ENCODE measurements at places on chromosomes 5 and 9.

GRCh38 chr9:134060546-134060945, 7.3 kb downstream of the BRD3 start:
- DNase-seq: no peak

DNA sequence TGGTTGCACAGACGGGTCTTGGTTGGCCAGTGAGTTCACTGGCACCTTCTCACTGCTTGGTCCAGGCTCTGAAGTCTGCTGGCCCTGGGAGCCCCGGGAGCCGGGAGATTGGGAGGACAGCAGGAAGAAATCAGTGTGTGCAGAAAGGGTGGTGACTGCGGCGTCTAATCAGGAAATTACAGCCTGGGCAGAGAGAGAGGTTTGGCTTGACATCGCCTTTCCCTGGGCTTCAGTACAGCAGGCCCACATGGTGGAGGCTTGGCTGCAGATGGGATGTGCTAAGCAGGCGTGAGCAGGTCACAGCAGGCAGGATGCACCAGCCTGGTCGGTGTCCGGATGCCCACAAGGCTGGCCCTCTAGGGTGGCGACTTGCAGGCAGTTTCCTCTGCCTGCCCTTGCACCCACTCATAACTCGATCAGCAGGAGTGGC, 17.2 kb downstream of the PITX1 start:
- DNase-seq: peak; percentile 17

- no peak for DNase-seq
These were observed 152.9 kb upstream of the MOCS2 start for GRCh38 chr5:53262348-53262970.

- peak; percentile 61 for DNase-seq
These were observed 99.8 kb downstream of the EFNA5 start for GRCh38 chr5:107570805-107571531.

DNA sequence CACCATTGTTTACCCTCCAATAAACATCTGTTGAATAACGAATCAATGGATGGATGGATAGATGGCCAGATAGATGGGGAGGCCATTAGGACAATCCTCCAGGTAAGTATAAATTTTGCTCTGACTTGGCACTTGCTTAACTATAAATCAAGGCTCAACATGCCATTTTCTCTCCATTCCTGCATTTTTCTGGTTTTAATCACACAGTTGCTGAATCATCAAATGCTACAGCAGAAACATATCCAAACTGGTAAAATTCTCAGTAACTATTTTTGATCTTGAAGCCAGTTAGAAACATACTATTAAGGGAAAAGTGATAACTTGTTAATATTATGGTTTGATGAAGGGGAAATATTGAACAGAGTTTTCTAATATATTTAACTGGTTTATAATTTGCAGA, 71.5 kb upstream of the MTAP start:
- no peak for DNase-seq

DNA sequence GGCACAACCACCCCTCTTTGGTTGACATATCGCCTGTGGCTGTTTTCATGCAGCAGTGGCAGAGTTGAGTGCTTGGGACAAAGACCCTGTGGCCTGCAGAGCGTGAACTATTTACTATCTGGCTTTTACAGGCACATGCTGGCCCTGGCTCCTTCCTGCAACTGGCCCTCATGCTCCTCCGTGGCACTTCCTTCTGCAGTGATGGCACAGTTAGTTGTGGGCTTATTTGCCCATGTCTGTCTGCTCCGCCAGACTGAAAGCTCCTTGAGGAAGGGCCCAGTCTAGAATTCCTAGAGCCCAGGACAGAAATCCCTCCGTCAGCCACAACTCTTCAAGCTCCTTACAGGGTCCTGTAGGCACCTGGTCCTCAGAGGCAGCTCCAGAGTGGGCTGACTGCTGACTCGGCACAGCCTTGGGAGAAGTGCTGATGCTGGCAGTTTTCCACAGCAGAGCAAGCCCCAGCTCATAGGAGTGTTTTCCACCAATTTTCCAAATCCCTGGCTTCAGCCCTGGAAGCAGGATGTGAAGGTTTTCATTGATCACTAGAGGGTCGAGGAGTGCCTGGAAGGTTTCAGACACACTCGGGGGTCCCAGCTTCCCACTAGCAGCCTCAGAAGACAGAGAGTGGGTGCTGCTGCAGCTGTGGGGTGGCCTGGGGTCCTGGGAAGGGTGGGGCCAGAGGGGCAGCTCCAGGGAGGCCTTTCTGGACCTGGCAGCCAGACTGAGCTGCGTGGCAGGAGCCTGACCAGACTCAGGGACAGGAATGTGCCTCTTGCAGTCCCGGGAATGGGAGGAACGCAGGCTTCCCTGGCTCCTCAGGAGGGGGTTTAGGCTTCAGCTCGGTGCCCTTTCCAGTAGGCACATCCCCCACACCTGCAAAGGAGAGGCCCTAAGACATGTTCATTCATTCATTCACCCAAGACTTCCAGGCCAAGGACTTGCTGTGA, 56.5 kb upstream of the ANGPTL2 start:
- DNase-seq: peak; percentile 23

GRCh38 chr5:151492729-151493128, 45.3 kb downstream of the SLC36A1 start:
- DNase-seq: no peak

- no peak for DNase-seq
These were observed 214.4 kb upstream of the ACTBL2 start for GRCh38 chr5:57696825-57697570.

- no peak for DNase-seq
These were observed 519.3 kb downstream of the ISL1 start for GRCh38 chr5:51902512-51902911.

DNA sequence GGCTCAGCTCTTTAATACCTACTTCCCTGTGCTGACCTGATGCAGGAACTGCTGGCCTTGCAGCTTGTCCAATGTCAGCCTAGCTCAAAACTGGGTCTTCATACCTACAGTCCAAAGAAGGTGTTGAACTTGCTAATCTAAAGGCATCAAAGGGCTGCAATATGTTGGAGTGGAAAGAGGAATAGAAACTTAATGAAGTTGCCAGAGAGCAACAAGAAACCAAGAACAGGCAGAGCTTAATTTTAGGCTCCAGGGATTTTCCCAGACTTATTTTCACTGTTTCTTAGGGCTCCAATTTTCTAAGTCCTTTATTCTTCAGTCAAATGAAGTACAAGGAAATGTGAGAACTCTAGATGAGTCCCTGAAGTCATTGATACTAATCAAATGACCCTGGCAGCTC, 17.6 kb upstream of the ERCC6L2 start:
- no peak for DNase-seq

GRCh38 chr9:115209601-115210306, 91.8 kb upstream of the TNC start:
- DNase-seq: no peak

DNA sequence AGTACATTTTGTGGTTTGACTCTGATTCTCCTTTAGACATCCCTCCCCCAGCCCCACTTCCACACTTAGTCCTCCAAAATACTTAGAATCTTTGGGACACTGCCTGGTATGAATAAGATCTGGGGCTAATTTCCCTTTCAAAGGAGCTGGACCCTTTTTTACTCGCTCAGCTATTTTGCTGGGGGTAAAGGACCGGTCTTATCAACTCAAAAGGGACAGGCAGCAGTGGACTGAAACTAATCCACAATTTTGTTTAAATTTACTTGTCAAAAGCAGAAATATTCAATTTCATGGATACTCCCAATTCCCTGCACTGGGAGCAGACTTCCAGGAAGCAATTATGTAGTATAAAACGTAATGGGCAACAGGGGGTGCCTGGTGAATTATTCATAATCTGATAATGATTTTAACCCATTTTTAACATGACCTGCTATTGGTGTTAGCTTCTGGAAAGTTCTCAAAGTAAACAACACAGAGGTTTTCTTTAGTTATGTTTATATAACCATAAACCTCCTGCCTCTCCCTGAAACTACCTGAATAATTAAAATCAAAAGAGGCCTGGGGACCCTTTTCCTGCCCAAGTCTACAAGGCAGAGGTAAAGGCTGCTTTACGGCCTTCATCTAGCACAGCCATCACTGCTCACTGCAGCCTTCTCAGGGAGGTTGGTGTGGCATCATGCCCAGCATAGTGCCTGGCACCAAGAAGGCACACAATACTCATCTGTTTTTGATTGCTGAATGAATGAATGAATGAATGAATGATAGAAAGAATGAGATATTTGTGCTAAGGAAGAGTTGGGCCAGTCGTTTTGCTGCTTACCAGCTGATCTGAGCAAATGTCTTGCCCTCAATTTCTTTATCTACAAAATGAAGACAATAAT, 44.2 kb upstream of the GNPDA1 start:
- no peak for DNase-seq

- no peak for DNase-seq
These were observed 18.8 kb upstream of the PRLR start for GRCh38 chr5:35248843-35249780.

- no peak for DNase-seq
These were observed 98.1 kb downstream of the PAX5 start for GRCh38 chr9:36935768-36936497.

GRCh38 chr5:79736528-79737514, 47.2 kb downstream of the CMYA5 start:
- DNase-seq: no peak

GRCh38 chr9:114501796-114502682, 3.2 kb downstream of the WHRN start:
- no peak for DNase-seq

DNA sequence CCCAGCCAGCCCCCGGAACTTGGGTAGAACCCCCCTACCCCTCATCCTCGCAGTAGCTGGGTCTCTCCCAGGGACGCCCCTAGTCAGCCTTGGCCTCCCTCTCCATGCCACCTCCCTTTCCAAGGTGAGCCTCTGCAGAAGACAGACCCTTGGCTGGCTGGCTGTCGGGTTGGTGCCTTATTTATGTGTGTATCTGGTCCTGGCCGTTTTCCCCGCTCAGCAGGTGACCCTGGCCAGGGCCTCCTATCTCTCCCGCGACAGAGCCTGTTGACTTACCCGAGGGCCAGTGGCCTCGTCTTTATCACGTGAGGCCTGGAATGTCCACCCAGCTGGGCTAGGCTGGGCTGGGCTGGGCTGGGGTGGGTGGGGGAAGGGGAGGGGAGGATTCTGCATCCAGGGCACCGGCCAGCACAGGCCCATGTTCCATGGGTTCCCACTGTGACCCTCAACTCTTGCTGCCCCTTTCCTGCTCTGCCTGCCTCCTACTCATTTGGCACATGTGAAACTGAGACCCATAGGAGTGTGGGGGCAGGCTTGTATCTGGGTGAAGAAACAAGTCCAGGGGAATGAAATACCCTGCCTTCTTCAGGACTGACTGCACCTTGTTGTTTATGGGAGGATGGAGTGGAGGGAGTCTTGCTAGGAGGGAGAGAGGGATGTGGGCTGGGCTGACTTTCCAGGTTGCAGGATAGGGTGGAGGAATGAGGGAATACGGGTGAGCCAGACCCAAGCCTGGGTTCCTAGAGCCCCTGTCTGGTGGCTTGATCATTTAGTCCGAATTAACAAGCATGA, 3.1 kb downstream of the CXXC5 start:
- peak; percentile 74 for DNase-seq

GRCh38 chr5:24923400-24923799, 278.6 kb upstream of the CDH10 start:
- no peak for DNase-seq

DNA sequence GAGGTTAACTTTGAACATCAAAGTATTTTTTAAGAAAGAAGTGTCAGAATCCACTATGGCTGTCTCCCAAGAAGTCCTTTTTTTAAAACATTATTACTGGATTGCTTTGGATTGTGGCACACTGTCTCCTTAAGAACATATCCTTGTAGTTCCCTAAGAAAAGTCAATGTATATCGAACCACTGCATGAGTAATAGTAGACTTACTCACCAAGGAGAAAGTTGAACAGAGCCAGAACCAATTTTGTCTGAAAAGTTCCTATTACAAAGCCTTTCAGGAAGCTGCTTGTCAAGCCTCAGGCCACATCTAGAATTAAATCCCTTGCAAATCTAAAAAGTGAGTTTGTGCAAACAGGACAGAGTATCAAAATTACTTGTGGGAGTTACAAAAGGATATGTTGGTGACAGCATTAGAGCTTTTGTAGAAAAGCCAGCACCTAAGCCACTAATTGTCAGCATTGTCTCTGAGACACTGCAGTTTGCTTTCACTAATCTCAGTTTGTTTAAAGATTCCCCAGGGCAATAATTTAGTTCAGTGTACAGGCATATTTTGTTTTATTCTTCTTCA, 195.4 kb downstream of the MPDZ start:
- no peak for DNase-seq

DNA sequence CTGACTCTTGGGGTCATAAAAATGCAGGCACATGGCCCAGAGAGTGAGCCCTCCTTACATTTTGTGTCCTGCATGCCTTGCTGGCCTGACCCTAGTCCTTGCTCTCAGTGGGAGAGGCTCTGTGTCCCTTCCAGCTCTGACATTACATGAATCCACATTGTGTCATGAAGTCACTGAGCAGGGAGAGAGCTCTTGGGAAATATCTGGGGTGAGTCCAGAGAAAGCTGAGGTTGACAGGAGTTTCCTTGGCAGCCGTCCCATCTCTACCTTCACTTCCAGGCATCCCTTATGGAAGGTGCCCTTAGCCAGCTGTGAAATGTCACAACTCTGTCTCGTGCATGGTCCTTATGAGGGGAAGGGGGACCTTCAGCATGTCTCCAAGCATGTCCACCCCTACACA, 41.0 kb downstream of the FAT2 start:
- DNase-seq: no peak

GRCh38 chr5:135482381-135482933, 30.3 kb upstream of the TIFAB start:
- no peak for DNase-seq

GRCh38 chr5:20497356-20497755, 509.4 kb upstream of the CDH18 start:
- no peak for DNase-seq

GRCh38 chr5:28707706-28708105, 1669.3 kb upstream of the CDH9 start:
- no peak for DNase-seq

GRCh38 chr9:17829064-17829463, 250.2 kb downstream of the SH3GL2 start:
- no peak for DNase-seq

GRCh38 chr5:140632366-140633020, 482 bp downstream of the CD14 start:
- DNase-seq: peak; percentile 70

DNA sequence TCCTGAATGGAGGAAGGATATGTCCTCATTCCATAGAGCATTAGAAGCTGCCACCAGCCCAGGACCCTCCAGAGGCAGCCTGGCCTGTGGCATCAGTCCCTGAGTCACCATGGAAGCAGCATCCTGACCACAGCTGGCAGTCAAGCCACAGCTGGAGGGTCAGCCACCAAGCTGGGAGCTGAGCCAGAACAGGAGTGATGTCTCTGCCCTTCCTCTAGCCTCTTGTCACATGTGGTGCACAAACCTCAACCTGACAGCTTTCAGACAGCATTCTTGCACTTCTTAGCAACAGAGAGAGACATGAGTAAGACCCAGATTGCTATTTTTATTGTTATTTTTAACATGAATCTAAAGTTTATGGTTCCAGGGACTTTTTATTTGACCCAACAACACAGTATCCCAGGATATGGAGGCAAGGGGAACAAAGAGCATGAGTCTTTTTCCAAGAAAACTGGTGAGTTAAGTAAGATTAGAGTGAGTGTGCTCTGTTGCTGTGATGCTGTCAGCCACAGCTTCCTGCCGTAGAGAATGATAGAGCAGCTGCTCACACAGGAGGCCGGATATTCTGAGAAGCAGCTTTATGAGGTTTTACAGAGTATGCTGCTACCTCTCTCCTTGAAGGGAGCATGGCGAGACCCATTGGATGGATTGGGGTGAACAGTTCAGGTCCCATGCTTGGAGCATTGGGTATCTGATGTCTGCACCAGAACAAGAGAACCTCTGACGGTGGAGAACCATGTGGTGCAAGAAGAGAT, 13.0 kb upstream of the CYFIP2 start:
- DNase-seq: no peak
